SJCRH30 (cell line): ENCODE measurements at places on chromosomes 13 and 19. TPM values are rescaled to one million over a fixed set of nuclear protein-coding genes. Genes with fewer than 3 reads are reported as not detected.

The ZNF428 gene
- total RNA-seq = 46.8 and 56.2 TPM in 2 replicates

The PLK5 gene
- total RNA-seq = not detected in 2 replicates

The SHC2 gene
- total RNA-seq = 0.12 and 0.23 TPM in 2 replicates

The CRX gene
- 0.10 and 0.89 TPM in 2 replicates for total RNA-seq

The SYT5 gene
- total RNA-seq = 0.36 TPM in 1 of 2 replicates, not detected in the other

The IRGC gene
- total RNA-seq = not detected in 2 replicates

DNA sequence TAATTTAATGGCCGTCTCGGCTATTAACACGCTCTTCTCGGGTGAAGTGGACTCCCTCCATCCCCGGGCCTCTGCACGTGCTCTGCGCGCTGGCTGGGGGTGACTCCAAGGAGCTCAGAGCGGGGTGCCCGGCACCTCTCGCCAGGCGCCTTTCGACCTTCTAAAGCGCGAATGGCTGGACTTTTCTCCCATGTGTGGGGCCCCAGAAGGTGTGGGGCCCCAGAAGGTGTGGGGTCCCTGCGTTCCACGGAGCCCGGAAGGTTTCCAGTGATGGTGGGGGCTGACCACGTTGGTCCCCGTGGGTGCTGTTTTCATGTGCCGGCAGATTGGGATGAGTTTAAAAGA lies 3.3 kb upstream of the ALOX5AP start:
- H3K36me3 ChIP-seq = no peaks in the 10 kb centered on the region
- H3K4me1 ChIP-seq = peaks cover 43% of the 10 kb centered on the region
- H3K4me3 ChIP-seq = no peak overlapping the region
- no peak overlapping the region for H3K27ac ChIP-seq

GRCh38 chr13:90706631-90707030 lies 640.9 kb upstream of the MIR17HG start:
- no peak overlapping the region for H3K27ac ChIP-seq
- no peaks in the 10 kb centered on the region for H3K27me3 ChIP-seq
- no peak for DNase-seq
- no peak overlapping the region for H3K4me3 ChIP-seq

DNA sequence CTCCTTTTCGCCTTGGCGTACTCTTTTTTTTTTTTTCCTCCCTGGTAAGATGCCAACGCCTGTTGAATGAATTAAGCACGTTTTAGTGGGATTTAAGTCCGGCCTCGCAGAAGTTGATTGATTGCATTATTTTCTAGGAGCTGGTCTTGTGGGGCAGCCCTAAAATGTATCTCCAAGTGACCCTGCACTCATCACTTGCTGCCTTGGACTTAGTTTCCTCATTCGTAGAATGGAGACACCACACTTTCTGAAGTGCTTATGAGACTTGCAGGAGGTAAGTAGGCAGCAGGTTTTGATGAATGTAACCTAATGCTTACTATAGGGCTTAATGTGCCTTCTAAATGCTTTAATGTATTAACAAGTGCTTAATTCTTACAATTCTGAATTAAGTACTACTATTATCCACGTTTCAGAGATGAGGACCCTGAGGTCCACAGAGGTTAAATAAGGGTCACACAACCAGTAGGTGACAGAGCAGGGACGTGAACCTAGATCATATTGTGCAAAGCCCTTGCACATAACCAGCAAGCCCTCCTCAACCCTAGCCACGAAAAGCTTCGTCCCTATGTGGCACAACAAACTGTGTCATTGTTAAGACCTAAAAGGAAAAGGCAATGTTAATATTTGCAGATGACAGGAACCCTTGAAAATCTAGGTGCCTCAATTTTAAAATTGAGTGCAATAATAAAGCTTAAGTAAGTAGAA lies 514 bp upstream of the ARGLU1 start:
- H3K4me1 ChIP-seq = peaks cover 14% of the 10 kb centered on the region
- 0 out of 2 replicates have a peak, but pooled peaks cover 5% of the 10 kb centered on the region for H3K36me3 ChIP-seq
- peak overlapping the region; percentile 92; the same call in 1 of the 2 replicates for H3K27ac ChIP-seq
- DNase-seq = no peak

- H3K36me3 ChIP-seq = peaks cover 7% of the 10 kb centered on the region; the same call in 1 of the 2 replicates
- H3K4me1 ChIP-seq = no peaks in the 10 kb centered on the region
- peak; percentile 81 for DNase-seq
- no peak overlapping the region for H3K4me3 ChIP-seq
- H3K27ac ChIP-seq = no peak overlapping the region
Measured at GRCh38 chr19:11984986-11985385, 20.1 kb downstream of the ZNF763 start.

DNA sequence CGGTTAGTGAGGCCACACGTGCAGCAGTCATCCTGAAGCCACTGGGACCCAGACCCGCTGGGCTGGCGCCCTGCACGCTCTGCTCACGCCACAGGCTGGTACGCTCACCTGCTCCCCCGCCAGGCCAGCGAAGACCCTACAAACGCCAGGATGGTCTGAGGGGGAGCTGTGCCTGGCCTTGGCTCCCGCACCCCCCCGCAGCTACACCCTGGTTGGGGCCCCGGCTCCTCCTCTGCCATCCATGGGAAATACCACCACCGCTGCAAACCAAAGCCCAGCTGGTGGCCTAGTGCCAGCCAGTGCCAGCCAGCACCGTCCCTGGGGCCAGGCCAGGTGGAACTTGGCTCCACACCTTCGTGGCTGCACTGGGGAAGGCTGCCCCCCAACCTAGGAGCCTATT lies 23.3 kb upstream of the CACTIN start:
- H3K4me1 ChIP-seq = no peaks in the 10 kb centered on the region
- no peak overlapping the region for H3K4me3 ChIP-seq
- H3K27me3 ChIP-seq = no peaks in the 10 kb centered on the region
- H3K27ac ChIP-seq = no peak overlapping the region

DNA sequence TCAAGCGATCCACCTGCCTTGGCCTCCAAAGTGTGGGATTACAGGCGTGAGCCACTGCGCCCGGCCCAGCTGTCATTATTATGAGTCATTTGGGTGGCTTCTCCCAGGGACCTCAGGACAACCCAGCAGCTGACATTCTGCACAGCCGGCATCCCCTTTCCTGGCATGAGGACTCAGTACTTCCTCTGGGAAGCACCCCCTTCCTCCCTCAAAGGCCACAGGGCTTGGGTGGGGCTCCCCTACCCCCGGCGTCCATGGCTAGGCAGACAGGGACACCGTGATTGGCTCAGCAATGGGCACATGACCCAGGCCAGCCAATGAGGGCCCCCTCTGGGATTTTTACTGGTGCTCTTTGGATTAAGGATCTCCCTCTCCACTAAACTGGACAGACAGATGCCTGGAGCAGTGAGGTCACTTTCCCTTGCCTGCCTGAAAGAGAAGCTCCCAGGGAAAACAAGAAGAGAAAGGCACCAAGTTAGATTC lies 6.0 kb downstream of the KANK2 start:
- H3K4me3 ChIP-seq = no peak overlapping the region
- no peaks in the 10 kb centered on the region for H3K27me3 ChIP-seq
- H3K36me3 ChIP-seq = peaks cover 46% of the 10 kb centered on the region

DNA sequence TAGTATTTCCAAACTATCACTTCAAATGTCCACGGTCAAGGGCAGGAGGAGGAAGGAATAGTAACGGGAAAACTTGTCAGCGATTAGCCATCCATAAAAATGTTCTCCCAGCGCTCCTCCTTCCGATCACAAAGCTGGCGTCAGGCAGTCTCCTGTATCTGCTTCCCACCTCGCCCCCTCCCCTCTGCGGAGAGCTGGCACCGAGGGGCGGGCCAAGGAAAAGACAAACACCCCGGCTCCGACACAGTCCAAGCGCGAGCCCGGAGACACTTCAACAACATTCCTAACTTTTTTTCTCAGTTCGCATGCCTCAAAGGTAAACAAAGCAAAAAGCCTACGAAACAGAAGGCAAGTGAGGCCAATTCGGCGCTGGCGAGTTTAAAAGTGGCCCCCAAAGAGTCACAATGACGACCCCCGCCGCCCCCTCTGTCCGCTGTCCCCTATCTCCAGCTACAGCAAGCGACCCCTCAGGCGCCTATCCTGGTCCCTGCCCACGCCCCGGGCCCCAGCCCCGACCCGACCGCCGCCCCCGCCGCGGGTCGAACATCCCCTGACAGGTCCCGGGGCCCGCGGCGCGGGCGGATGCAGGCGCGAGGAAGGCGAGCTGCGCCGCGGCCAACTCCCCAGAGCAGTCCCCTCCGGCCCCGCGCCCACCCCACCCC lies 736 bp downstream of the SMAD9 start:
- H3K4me1 ChIP-seq = peaks cover 13% of the 10 kb centered on the region
- peak; percentile 73 for DNase-seq
- peak overlapping the region; percentile 73 for H3K27ac ChIP-seq
- peak overlapping the region; percentile 68 for H3K4me3 ChIP-seq

DNA sequence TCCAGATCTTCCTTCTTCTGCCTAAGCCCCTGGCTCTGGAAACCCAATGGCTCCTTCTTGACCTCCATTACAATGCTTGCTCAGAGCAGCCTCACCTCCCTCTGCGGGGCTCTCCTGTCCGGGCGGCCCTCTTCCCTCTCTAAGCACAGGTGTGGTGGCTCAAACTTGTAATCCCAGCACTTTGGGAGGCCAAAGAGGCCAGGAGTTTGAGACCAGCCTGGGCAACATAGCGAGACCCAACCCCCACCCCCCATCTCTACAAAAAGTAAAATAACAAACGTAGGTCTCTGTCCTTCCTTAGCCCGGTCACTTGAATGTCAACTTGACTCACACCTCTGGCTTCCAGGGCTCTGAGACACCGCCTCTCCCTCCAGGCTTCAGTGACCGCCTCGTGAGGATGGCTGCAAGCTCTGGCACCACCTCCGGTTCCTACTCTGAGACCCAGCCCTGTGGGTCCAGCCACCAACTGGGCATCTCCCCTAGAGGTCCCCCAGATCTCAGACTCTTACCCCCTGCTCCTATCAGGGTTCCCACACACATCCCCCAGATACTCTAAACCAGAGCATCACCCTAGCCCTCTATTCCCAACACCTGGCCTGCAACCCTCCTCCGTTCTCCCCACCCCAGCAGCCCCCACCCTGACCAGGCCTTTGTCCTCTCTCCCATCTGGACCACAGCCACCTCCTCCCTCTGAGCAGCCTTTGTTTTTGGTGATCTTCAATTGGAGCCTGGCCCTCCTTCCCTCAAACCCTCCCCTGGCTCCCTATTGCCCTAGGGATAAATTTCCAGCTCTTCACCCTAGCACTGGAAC lies 4.7 kb upstream of the TLE2 start:
- no peak overlapping the region for H3K4me3 ChIP-seq
- peaks cover 5% of the 10 kb centered on the region; the same call in 1 of the 2 replicates for H3K4me1 ChIP-seq
- no peak overlapping the region for H3K27ac ChIP-seq
- H3K36me3 ChIP-seq = no peaks in the 10 kb centered on the region

- H3K27ac ChIP-seq = no peak overlapping the region
- no peak for DNase-seq
- no peaks in the 10 kb centered on the region for H3K36me3 ChIP-seq
- no peak overlapping the region for H3K4me3 ChIP-seq
- H3K27me3 ChIP-seq = no peaks in the 10 kb centered on the region
Measured at GRCh38 chr19:40791349-40791748, 7.6 kb upstream of the EGLN2 start.

GRCh38 chr13:110677731-110678545 lies 28.0 kb downstream of the CARS2 start:
- H3K36me3 ChIP-seq = peaks cover 12% of the 10 kb centered on the region
- H3K4me1 ChIP-seq = no peaks in the 10 kb centered on the region
- H3K4me3 ChIP-seq = no peak overlapping the region
- H3K27ac ChIP-seq = no peak overlapping the region
- no peak for DNase-seq

DNA sequence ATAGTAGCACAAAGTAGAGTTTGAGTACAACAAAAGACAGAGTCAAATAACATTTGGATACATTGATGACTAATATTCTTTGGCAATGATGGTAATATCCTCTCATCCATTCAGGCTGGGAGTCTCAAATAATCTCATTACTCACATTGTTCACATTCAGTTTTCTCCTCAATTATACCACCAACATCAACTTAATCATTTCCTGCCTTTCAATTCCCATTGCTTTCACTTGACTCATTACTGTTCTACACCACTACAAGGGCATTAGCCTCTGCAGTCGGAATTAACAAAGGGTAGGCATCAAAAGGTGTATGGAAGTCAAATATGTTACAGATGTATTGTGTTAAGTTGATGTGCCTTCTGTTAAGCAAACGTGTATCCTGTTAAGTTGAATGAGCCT lies 518.4 kb upstream of the SLITRK1 start:
- no peak for DNase-seq
- no peak overlapping the region for H3K4me3 ChIP-seq
- H3K27me3 ChIP-seq = no peaks in the 10 kb centered on the region
- H3K36me3 ChIP-seq = no peaks in the 10 kb centered on the region

DNA sequence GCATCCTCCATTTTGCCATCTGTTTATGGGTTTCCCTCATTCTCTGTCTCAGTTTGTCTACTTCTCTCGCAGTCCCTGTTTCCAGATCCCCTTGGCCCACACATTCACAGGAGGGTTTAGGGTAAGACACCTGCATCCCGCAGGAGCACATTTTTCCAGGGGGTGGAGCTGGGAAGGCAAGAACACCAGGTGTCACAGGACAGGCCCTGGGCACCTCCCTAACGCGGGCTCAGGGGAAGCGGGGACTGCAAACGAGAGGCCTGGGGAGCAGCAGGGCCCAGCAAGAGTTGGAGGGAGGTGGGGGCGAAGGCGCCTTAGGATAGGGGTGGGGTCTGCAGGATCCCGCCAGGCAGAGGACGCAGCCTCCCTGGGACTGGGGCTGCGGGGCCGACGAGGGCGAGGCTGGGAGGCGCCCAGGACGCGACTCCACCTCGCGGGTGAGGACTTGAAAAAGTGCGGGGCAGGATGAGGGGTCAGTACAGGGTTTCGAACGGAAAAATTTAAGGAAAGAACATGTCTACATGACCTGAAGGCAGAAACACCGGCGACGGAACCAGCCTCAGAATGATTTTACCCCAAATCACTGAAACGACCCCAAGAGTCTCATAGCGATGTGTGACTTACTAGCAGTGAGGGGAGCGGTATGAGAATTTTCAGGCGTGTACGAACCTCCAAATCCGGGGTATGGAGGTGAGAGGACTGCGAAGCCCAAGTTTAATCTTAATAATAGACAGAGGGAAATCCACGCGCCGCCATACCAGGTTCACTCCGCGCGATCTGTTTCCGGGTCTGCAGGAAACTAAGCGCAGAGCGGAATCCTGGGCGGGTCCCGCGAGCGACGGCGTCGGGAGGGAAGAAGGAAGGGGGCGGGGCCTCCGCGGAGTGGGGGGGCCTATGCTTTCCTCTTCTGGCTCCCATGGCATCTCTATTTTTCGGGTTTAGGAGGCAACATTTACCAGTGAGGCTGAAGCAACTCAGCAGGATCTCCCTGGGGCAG lies 7.1 kb upstream of the ERVV-2 start:
- no peaks in the 10 kb centered on the region for H3K36me3 ChIP-seq
- DNase-seq = peak; percentile 46
- H3K27ac ChIP-seq = no peak overlapping the region
- no peaks in the 10 kb centered on the region for H3K27me3 ChIP-seq
- peak overlapping the region; percentile 59 for H3K4me3 ChIP-seq
- no peaks in the 10 kb centered on the region for H3K4me1 ChIP-seq

GRCh38 chr13:41145136-41145908 lies 12.7 kb upstream of the KBTBD6 start:
- no peak overlapping the region for H3K27ac ChIP-seq
- H3K36me3 ChIP-seq = no peaks in the 10 kb centered on the region
- H3K4me1 ChIP-seq = no peaks in the 10 kb centered on the region
- no peak overlapping the region for H3K4me3 ChIP-seq
- no peaks in the 10 kb centered on the region for H3K27me3 ChIP-seq
- DNase-seq = no peak
